ENCODE measurements at places on chromosomes 16 and 17.

DNA sequence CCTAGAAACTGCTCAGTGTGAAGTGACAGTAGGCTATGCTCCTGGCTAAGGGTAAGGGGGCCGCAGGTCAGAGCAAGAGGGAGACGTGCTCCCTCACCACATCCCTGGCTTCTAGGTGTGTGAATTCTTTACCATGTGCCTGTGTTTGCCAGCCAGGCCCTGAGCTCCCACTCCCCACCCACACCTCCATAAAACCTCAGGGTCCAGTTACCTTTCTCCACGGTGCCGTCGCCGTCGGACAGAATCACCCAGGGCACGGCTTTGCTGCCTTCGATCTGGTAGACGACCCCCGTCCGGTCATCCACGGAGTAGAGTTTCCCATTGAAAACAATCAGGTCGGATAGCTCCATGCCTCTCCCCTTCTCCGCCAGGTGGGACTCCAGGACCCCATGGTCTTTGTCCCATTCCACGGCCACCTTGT lies 12.8 kb downstream of the CANT1 start:
- DNase-seq, result no peak

DNA sequence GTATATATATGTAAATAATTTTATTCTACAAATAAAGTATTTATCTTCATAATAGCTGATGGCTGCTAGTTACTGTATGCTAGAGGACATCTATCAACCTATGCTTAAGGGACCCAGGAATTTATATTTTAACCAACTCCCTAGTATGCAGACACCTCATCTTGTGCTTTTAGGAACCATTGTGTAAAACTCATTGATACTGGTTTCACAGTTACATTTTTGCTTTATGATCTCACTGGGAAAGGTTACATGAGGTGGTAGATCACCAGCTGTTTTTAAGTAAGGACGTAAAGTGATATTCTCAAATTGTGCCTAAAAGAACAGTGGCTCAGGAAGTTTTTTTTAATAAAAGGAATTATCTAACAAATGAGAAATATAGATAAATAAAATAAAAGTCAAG lies 56.4 kb downstream of the VMP1 start:
- no peak for DNase-seq

- DNase-seq, result no peak
Measured at GRCh38 chr17:8072341-8072728, 15.2 kb downstream of the ALOX12B start.

GRCh38 chr17:82193520-82194220 lies 19.0 kb downstream of the CCDC57 start:
- no peak for DNase-seq

GRCh38 chr16:85750827-85751697 lies at the start of gene C16orf74:
Gene C16orf74, minus strand, starts transcription at chr16:85751096. Its CDS starts 15,879 bp downstream, at chr16:85735217.
- DNase-seq, result no peak

DNA sequence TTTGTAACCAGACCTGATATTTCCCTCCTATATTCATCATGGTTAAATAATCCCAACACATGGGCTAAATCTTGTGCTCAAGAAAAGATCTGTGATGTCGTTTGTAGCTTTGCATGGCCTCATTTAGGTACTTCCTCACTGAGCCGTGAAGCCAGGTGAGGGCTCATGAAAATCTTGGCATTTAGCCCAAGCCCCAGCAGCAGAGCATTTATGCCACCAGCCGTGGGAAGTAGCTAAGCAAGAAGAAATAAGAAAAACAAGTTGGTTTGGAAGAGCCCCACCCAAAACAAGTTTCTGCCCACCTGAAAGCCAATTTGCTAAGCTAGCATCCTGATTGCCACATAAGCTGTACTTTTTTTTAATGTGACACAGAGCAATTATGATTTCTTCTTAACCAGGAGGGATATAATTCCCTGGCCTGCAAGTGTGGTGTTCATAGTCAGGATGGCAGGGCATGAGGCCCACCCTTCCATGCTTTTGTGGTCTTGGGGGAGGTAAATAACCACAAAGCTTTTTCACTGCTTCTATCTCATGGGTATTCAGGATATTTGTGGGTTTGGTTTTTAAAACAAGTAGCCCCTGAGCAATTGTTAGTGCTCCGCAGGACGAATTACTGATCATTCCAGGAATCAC lies 10.5 kb downstream of the TMIGD1 start:
- DNase-seq, result no peak

DNA sequence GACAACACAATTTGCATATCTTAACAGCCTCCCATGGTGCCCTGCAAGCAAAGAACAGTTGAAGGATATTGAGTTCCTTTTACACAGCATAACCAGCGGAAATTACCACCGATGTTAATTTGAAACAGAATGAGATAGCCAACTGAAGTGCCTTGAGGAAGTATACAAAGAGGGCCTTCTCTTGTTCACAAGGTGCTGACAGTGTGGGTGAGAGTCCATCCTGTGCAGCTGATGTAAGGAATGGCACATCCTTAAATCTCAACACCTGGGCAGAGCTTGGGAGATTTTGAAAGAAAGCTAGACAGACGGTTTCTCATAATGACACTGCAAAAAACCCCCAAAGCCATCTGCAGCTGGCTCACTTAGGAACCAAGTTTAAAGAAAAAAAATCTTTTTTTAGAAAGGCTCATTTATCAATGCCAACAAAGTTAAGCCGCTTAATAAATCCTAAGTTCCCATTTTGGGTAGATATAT lies 818.6 kb downstream of the KCNJ2 start:
- DNase-seq, result no peak

GRCh38 chr16:79402356-79402755 lies 198.2 kb downstream of the MAF start:
- no peak for DNase-seq

DNA sequence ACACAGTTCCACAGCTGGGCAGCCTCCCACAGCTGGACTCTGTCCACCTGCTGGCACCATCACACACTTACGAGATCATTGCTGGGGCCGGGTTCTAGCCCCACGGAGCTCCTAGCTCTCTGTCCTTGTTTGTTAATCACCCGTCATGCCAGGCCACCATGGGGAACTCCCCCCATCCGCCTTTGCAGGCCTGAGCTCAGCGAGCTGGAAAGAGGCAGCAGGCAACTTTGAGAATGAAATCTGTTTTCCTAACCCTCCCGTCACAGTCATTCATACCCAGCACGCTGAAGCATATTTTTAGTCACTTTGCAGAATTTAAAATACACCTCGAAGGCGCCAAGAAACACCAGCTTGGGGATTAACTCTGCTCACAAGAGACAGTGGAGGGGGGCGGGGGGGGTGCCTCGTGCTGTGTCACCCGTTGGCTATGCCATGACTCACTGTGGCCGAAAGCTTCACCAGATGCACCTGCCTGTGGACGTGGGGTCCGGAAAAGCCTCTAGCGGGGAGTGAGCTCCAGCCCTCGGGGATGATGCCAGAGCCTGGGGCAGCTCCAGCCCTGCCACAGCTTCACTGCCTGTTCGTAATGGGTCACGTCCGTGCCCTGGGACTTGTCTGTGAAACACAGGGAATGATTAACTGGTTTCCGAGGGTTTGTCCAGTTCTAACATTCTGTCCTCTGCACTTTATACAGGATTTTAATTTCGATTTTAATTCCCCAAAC lies 1.4 kb upstream of the SPNS2 start:
- no peak for DNase-seq

DNA sequence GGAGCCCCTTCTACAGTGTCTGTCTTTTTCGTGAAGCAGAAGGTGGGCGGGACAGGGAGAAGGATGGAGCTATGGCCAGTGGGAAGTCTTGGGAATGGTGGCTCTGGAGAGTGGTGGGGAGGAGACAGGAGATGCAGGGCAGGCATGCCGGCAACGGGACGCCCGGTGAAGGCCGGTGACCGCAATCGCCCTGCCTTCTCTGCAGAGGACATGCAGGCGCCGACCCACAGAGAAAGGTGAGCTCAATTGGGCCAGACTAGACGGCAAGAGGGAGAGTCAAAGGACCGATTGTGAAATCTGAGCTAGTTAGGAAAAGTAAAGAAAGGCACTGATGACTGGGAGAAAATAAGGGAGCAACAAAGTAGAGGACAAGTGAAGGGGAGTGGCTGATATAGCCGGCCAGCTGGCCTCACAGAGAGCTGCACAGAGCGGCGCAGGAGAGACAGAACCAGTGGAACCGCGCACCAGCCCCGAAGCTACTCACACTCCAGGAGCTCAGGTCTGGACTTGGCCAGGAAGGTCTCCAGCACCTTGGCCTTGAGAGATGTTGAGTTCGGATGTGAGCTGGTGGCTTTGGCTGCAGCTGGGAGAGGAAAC lies 18.9 kb downstream of the TRIM25 start:
- DNase-seq, result no peak

GRCh38 chr16:84294531-84295142 lies at the start of gene WFDC1:
Gene WFDC1, plus strand, starts transcription at chr16:84294878. Its CDS starts 94 bp downstream, at chr16:84294972.
- DNase-seq, result no peak

- no peak for DNase-seq
Measured at GRCh38 chr16:70162041-70162451, 11.5 kb upstream of the CLEC18C start.
